Pons (tissue), 1 donor: ENCODE measurements at places on chromosomes 6 and 20.

DNA sequence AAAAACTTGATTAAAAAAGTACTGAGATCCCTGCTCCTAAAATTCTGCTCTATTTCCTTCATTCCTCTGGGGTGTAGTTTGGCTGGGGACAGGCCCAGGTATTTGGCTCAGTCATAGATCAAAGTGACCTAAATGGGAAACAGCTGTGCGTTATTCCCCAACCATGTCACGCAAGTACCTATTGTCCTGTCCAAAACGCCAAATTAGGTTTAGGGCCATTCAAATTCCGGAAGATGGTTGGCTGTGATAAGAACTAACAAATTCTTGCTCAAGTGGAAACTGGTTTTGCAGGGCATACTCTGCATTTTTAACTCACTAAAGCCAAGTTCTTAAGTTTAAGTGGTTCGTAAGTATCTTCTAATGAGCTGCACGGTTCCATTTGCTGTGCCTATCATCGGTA is 147.6 kb upstream of the TMEM170B start:
- DNase-seq = no peak

DNA sequence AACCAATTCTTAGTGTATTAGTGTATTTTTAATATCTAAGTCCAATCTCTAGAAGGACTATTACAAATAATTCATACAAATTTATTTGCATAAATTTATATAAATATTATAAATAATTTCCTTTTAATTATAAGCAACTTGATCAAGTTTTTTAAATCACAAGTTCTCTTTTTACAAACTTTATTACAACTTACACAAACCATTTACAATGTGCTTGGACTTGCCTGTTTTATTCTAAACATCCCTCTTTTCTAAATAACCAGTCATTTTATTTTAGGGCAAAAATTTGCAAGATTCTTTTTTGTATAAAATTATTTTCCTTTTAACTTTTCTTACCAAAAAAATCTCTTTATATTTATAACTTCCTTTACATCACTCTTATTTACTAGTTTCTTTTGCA is 83.5 kb upstream of the SYNCRIP start:
- DNase-seq = no peak

DNA sequence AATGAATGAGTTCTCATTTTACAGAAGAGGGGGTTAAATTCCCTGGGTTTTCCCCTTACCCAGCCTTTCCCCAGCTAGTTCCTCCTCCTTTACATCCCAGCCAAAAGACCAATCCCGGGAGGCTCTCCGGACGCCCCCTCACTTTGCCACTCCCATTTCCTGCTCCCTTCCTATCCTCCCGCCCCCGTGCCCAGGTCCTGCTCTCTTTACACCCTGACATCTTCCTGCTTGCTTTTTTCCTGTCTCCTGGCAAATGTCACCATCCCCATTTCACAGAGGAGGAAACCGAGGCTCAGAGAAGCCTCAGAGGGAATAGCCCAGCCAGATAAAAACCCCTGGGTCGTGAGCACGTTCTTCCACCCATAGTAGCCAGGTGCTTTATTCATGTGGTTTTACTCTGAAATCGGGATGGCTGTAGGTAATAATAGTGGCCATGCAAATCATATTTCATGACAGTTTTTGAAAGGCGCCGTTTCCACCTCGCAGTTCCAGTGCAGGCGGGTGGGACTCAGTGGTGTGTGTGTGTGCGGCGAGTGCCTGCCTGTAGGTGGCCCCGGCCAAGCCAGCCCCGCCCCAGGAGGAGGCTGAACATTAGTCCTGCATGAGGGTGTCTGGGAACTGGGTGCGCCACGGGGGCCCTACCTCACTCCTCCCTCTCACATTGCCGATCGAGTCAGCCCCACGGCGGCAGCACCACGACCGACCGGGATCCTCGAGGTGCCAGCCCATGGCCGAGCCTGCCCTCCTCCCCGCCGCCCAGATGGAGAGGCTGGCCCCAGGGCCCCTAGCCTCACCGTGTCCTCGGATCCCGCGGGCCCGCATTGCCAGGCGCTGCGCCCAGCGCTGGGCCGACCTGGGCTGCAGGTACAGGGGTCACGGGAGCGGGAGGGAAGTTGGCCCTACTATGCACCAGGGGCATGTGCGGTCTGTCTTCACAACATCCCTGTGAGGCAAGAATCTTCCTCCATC is at the start of gene ARHGAP40:
TSS of gene ARHGAP40 (plus strand) at position 594 of the 969 bp plus-strand sequence.
- no peak for DNase-seq

DNA sequence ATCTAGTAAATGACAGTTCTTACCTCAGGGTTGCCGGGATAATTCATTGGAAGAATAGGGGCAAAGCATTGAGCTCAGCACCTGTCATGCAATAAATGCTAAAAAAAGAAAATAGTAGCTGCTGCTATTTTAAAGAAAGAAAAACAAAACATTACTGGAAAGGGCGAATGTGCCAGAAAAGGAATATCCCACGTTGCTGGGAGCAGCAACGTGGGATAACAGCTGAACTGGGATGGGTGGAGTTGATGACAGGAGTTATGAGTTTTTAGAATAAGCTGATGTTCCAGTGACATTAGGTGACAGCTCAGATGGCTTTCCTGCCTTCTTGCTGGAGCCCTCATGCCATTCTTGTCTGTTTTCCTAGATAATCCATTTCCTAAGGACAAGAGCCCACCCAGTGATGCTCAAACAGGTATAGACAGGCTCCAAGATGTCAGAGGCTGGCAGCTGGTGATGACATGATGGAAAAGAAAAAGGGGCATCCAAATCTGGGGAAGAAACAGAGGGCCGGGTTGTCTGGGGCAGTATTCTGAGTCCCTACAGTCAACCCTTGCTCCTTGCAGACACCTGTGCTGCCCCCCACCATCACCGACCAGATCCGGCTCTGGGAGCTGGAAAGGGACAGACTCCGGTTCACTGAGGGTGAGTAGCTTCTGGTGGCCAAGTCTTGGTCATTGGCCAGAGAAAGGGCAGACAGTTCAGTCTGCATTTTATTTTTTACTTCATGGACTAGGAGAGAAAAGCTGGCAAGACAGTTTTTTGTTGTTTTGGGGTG is 1.1 kb upstream of the VARS2 start:
- DNase-seq = no peak

DNA sequence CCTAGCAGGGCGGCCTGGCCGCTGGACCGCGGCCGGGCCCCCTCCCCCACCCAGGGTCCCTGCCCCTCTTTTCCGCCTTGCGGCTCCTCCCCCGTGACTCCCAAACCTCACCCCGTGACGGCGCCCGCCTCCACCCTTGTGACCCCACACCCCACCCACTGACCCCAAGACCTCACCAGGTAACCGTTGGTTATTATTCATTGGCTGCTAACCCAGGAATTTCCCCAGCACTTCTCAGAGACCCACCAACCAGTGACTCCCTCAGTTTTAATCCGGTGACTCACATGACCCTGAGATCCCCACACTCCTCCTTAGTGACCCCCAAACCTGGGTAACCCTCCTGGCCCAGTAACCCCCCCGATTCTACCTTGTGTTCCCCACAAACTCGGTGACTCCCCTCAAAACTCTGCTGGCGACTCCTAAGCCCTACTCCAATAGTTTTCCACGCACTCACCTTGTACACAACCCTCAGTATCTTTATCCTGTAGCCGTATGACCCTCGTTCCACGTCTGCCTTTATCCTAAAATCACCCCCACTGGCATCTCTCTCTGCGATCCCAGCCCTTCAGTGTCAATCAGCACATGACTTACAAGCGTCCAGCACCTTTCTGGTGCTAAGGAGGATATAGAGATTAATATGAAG is 534 bp downstream of the ZNF76 start:
- peak; percentile 45 for DNase-seq

DNA sequence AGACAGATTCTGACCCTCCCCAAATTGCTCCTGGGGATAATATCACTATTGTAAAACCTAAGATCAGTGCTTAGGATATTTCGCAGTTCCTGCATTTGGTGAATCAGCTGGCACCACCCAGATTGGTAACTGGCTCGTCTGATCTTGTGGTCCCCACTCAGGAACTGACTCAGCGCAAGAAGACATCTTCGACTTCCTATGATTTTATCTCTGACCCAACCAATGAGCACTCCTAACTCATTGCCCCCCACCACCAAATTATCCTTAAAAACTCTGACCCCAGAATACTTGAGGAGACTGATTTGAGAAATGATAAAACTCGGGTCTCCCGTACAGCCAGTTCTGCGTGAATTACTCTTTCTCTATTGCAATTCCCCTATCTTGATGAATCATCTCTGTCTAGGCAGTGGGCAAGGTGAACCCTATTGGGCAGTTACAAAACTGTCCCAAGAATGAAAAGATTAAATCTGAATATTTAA is 55.7 kb upstream of the PRND start:
- no peak for DNase-seq

GRCh38 chr20:16158976-16159286 is 414.3 kb downstream of the KIF16B start:
- DNase-seq = no peak

- DNase-seq = no peak
These were observed 560.8 kb upstream of the JAG1 start for GRCh38 chr20:11234608-11235007.

DNA sequence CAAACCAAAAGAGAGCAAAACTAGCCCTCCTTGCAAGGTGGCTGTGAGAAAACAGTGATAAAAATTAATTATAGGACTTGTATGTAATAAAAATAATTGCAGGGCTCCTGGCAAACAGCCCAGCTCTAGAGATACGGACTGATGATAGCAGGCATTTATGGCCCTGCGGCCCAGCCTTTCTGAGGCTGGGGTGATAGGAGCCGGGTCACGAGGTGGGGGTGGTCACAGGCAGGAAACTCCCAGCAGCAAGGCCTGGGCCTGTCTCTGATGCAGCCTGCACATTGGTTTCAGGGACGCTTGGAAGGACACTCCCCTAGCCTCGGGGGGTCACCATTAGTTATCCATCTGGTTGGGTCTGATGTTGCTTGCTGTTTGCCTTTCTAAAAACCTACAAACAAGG is 18.7 kb upstream of the TTPAL start:
- DNase-seq = no peak

GRCh38 chr20:64083804-64084684 is at the start of gene LKAAEAR1:
Gene LKAAEAR1, minus strand, starts transcription at chr20:64084398. Its CDS starts 179 bp downstream, at chr20:64084219.
- DNase-seq = no peak

GRCh38 chr6:164185471-164185871 is 771.0 kb downstream of the QKI start:
- DNase-seq = peak; percentile 57

DNA sequence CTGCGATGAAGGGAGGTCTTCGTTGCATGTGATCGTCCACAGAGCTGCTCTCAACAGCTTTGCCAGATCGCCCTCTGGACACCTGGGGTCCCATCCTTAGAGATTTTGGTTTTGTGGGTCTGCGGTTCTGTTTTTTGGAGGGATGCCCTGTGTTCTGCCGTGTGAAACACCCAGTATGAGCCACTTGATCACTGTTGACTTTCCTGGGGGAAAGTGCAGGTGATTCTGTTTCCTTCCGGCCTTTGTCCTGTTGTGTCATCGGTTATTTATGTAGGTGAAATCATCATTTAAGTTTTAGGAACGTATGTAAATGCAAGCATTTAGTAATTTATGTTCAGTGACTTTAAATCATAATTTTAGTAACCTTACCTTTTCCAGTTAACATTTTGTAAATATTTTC is 56.4 kb upstream of the SLC22A1 start:
- DNase-seq = no peak

- DNase-seq = no peak
These were observed 59.5 kb upstream of the BMP2 start for GRCh38 chr20:6708010-6708409.

DNA sequence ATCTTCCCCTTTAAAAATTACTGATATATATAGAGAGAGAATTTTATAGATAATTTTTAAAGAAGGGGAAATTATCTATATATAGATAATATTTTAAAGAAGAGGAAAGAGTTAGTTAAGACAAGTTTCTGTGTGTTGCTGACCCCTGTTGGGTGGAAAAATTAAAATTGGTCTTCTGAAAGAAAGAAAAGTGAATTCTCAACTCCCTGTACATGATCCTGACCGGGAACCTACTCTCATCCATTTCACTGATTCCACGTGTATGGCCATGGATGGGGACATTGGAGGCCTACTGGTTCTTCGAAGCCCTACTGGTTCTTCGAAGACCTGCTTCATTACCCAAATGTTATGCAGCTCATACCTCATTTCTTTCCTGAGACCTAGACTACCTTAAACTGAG is 53.0 kb upstream of the TCF21 start:
- DNase-seq = no peak

- DNase-seq = no peak
These were observed 260.0 kb upstream of the MAP3K7 start for GRCh38 chr6:90846824-90847223.

DNA sequence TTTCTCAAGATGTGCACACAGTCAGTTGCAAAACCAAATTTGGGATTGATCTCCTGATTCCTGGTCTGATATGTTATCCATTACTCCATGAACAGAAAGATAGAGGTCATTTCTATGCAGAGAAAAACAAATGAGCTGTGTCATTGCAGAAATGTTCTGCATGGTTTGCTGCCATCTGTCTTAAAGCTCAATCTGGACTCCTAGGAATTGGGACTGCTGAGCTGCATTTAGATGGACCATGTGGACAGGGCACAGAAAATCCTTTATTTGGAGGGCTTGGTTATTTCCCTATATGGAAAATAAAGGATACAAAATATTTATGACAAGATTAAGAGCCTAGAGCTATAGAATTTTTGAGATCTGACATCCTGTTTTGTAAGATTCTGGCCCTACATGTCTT is 91.3 kb downstream of the ADGRB3 start:
- DNase-seq = peak; percentile 85
